ENCODE measurements at places on chromosomes 12 and 14.

- DNase-seq = no peak
Observed at GRCh38 chr14:53956427-53957201, at the start of gene BMP4. Gene BMP4 (minus strand): TSS chr14:53956825. CDS start chr14:53952222, 4,603 bp downstream.

DNA sequence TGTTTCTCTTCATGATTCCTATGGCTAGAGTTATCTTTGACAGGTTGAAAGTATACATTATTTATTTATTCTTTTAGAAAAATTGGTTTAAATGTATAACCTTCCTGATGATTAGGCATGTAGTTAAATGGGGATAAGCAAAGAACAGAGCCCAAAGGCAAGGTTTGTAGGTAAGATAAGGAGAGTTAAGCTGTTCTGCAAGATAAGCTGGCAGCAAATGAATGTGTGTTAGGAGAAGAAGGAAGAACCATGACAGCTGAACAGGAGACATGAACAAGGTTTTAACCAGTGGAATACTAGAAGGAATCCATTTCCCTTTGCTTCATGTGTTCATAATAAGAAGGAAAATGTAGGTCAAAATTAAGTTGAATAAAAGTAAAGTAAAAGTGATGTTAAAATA is 1330.1 kb upstream of the USP15 start:
- no peak for DNase-seq

DNA sequence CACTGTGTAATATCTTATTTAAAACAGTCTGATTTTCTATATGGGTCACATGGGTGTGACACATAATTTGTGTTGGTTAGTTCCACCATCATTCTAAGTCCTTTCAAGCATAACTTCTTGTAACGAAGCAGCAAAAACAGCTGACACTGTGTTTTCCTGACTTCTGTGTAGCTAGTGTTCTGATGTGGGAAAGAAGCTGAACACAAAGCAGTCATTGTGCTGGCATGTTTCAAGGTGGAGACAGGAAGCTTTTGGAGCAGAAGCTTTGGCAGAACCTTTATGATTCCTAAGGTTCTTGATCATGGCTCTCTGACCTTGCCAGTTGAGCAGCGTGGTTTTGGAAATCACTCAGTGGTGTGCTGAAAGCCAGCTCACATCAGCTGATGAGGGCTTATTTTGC is 351.7 kb upstream of the MDGA2 start:
- no peak for DNase-seq

DNA sequence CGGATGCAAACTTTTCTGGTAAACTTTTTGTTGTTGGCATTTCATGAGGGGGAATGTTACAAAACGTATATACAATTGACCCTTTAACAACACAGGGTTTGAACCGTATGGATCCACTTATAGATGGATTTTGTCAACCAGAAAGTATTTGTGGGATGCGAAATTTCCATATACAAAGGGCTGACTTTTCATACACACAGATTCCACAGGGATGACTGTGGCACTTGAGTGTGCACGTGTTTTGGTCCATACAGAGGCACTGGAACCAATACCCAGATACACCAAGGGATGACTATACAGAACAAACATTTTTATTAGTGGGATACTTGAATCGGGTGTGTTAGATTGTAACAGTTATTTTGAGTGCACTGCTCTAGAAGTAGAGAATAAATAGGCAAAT is 29.8 kb upstream of the CCT2 start:
- DNase-seq = no peak

- no peak for DNase-seq
Observed at GRCh38 chr12:93616584-93617101, 44.2 kb downstream of the SOCS2 start.

All from activated CD8-positive, alpha-beta memory T cell treated with anti-CD3 and anti-CD28 coated beads for 1 hour (primary cell).